ENCODE measurements at places on chromosomes 7 and 10. TPM values are rescaled to one million over a fixed set of nuclear protein-coding genes. Genes with fewer than 3 reads are reported as not detected.

MMD2 gene
- total RNA-seq = not detected

WDFY4 gene
- not detected for total RNA-seq

CYP2C19 gene
- not detected for total RNA-seq

GNG11 gene
- total RNA-seq = 66.1 TPM

ASB4 gene
- 0.47 TPM for total RNA-seq

ADCY1 gene
- total RNA-seq = 2.3 TPM

KLF14 gene
- total RNA-seq = not detected

LIPJ gene
- total RNA-seq = not detected
